ENCODE measurements at places on chromosomes 11 and 22.

- DNase-seq: peak; percentile 75
These were observed 7.2 kb upstream of the NIPSNAP1 start for GRCh38 chr22:29587938-29588699.

DNA sequence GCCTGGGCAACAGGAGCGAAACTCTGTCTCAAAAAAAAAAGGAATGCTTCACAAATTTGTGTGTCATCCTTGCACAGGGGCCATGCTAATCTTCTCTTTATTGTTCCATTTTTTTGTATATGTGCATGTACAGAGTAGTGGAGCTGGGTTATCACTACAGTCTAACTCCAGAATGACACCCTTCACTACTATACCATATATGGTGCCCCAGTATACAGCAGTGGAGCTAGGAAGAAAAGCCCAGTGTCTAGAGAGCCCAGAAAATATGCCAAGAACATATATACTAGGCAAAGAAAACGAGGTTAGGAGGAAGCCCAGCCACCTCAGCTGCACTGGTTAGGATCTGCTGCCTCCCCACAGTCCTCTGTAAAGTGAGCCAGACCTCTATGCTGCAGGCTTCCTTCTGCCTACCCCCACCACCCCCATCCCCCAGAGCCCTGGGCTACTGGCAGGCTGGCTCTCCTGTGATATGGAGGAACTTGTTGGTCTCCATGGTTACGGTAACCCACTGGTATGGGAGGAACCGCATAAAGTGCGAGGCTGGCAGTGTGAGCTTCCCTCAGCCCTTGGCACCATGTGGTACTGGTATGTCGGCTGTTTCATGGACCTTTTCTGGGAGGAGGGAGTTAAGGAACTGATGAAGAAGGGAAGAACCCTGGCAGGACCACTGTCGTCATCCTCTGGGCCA, 34.3 kb downstream of the RCOR2 start:
- no peak for DNase-seq

GRCh38 chr11:134655189-134655989, 243.3 kb upstream of the B3GAT1 start:
- no peak for DNase-seq

- no peak for DNase-seq
These were observed 99.8 kb downstream of the MORC2 start for GRCh38 chr22:30868663-30869385.

DNA sequence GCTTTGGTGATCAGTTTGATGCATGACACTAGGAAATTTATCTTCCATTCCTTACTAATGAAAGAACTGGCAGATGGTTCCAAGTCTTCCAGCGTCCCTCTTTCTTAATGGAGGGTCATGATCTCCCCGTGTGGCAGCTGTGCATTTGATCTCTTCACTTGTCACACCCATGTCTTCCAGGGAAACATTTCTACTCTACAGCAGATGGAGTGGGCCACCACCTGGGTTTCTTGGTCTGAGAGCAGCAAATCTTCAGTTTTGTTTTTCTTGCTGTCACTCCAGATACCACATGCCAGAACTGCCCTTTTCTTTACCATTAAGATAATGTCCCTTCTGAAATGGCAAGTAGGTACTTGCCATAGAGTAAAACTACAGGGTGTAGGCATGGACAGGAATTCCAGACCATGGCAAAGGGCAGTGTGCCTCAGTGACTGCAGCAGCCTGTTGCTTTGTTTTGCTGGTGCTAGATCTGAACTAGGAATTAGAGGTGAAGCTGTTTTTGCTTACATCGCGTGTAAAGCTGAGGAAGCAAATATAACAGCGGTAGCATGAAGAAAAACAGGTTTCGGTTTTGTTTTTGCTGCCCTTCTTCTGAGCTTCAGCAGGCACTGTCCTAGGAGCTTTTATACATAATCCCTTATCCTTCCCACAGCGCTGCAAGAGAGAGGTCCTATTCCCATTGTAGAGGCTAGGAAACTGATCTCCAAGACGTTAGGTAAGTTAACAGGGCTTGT, 20.7 kb upstream of the C11orf96 start:
- DNase-seq: no peak

GRCh38 chr11:22830082-22830414, 447 bp upstream of the SVIP start:
- no peak for DNase-seq

DNA sequence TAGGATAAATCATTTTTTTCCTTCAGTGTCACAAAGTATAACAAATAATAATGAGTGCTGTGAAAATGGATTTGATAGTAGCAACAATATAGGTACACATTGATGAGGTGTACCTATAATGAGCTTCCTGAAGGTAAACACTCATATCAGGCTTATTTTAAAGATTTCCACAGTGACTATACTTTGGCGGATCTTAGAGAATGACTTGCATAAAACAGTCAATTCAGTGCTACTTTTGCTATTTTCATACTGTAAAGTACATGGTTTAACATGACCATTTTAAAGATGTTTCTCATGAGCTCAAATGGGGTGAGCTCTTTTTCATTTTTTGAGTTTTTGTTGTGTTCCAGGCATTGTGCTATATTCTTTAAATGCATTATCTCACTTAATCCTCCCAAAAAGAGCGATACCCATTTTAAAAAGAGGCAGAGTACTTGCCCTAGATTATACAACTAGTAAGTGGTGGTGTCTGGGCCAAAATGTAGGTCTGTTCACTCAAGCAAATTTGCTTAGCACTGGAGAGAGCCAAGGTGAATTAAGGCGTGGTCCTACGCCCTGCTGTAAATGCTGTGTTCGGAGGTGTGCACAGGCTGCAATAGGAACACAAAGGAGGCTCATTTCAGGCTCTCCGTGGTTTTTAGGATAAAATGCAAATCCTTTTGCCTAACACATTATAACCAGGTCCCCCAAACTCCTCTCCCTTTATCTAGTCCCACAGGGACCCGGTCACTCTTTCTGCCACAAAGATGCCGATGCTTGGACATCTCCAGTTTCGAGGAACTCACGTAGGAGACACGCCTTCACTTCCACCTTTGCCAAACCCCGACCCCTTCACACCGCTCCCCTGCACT, 617 bp upstream of the ALKBH3 start:
- DNase-seq: no peak

- no peak for DNase-seq
These were observed 566.9 kb upstream of the ANO5 start for GRCh38 chr11:21625982-21626381.

GRCh38 chr11:61885166-61885778, 6.1 kb downstream of the FADS3 start:
- DNase-seq: no peak

- no peak for DNase-seq
These were observed 32.5 kb upstream of the OR10D3 start for GRCh38 chr11:124150684-124151083.

- no peak for DNase-seq
These were observed 26.5 kb downstream of the SGSM3 start for GRCh38 chr22:40396882-40397281.

GRCh38 chr11:7871056-7871455, 60.0 kb downstream of the OR10A6 start:
- DNase-seq: no peak

- no peak for DNase-seq
These were observed 51.6 kb downstream of the LGR4 start for GRCh38 chr11:27420722-27421572.

DNA sequence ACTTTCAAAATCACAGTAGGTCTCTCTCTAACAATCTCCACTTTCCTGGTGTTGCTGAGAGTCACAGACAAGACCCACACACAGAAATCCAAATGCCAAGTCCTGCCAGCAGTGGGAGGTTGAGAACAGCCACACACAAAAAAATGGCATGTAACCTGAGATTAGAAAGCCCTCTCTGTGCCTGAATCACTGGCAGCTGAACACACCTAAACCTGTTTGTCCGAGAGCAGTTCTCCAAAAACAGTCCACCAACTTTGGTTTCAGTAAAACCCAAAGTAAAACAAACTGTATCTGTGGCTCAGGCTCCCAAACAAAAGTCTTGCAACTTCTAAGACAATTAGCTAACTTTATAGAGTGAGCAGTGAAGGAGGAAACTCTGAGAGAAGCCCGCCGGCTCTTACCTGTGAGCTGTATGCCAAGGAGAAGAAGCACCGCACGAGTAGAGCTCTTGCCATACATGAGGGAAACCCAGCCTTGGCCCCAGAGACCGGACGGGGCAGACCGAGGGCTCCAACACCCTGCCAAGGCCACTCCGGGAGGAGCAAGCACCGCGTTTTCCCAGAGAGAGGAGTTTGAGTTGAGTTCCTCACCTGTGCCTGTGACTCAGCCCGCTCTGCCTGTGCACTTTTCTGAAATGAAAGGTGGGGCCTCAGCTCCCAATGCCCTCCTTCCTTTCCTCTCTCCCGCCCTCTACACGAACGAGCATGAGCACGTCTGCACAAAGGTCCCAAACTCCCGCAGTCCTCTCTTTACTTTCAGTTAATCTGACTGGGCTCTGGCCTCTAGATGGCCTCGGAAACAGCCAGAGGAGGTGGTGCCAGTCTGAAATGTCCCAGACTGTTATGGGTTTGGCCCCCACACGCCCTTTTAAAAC, at the start of gene MPZL2:
Gene MPZL2 (minus strand): TSS at position 603 of the 874 bp plus-strand sequence. CDS start 144 bp downstream, at position 459.
- no peak for DNase-seq

DNA sequence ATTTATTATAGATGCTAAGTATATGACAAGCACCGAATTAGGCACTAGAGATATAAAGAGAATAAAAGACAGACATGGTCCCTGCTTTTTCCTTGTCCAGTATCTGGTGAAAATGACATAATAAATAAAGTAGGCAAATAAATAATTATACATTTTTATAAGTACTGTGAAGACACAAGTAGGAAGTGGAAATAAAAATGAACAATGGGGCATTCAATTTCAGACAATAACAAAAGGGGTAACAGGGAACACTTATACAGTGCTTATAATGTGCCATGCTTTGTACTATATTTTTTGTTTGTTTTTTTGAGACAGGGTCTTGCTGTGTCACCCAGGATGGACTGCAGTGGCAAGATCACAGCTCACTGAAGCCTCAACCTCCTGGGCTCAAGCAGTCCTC, 4.3 kb downstream of the KBTBD3 start:
- DNase-seq: no peak
